B cell (primary cell): ENCODE measurements at places on chromosomes 11 and 22. TPM values are rescaled to one million over a fixed set of nuclear protein-coding genes. Genes with fewer than 3 reads are reported as not detected.
A peak's percentile ranks its signal among the peaks of the same experiment; 100 is the strongest.

Gene OR52B4
- not detected in 2 replicates for total RNA-seq

Gene PHOX2A
- not detected in 2 replicates for total RNA-seq

Gene CDCA5
- 0.78 and 1.4 TPM in 2 replicates for total RNA-seq

Gene JAML
- 9.6 and 9.7 TPM in 2 replicates for total RNA-seq

Gene GRIK4
- total RNA-seq = 0.27 TPM in 2 replicates

DNA sequence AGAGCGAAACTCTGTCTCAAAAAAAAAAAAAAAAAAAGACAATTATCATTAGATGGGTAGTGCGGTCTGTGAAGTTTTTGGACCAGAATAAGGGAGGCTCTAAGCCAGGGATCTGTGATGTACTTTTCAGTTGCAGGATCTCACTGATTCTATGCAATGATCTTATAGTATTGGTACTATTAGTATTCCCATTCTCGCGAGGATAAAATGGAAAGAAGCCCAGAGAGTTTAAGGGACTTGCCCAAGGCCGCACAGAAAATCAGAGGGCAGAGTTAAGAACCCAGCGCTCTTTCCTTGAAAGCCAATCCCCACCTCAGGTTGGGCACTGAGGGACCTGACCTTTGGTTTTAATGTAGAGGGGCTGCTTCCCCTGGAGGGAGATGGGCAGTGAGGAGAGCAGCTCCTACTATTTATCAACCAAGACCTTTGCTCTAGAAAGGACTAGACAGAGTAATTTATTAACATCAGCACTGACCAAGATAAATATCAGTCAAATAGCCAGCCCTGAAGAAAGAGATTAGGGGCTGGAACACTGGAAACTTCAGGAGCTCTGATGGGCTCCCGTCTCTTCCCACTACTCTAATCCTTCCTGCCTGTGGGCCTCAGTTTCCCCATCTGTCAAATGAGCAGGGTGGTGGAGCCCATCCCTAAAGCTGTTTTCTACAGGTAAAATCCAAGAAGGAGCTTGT lies 6.0 kb downstream of the NIPSNAP1 start:
- no peak overlapping the region for H3K27ac ChIP-seq
- no peak overlapping the region for H3K4me3 ChIP-seq
- no peaks in the 10 kb centered on the region for H3K36me3 ChIP-seq
- no peaks in the 10 kb centered on the region for H3K4me1 ChIP-seq

GRCh38 chr22:35913925-35914324 lies 114.7 kb downstream of the RBFOX2 start:
- H3K27ac ChIP-seq = no peak overlapping the region
- H3K36me3 ChIP-seq = no peaks in the 10 kb centered on the region
- no peak overlapping the region for H3K4me3 ChIP-seq

GRCh38 chr11:11445441-11446185 lies 92.6 kb upstream of the CSNK2A3 start:
- H3K4me1 ChIP-seq = no peaks in the 10 kb centered on the region
- no peak for DNase-seq
- H3K27ac ChIP-seq = no peak overlapping the region
- no peak overlapping the region for H3K4me3 ChIP-seq

GRCh38 chr11:721247-721740 lies 15.3 kb downstream of the EPS8L2 start:
- no peaks in the 10 kb centered on the region for H3K36me3 ChIP-seq
- H3K27me3 ChIP-seq = peaks cover 7% of the 10 kb centered on the region
- peak overlapping the region; percentile 59 for H3K27ac ChIP-seq
- H3K4me1 ChIP-seq = peaks cover 25% of the 10 kb centered on the region
- peak overlapping the region; percentile 40 for H3K4me3 ChIP-seq

DNA sequence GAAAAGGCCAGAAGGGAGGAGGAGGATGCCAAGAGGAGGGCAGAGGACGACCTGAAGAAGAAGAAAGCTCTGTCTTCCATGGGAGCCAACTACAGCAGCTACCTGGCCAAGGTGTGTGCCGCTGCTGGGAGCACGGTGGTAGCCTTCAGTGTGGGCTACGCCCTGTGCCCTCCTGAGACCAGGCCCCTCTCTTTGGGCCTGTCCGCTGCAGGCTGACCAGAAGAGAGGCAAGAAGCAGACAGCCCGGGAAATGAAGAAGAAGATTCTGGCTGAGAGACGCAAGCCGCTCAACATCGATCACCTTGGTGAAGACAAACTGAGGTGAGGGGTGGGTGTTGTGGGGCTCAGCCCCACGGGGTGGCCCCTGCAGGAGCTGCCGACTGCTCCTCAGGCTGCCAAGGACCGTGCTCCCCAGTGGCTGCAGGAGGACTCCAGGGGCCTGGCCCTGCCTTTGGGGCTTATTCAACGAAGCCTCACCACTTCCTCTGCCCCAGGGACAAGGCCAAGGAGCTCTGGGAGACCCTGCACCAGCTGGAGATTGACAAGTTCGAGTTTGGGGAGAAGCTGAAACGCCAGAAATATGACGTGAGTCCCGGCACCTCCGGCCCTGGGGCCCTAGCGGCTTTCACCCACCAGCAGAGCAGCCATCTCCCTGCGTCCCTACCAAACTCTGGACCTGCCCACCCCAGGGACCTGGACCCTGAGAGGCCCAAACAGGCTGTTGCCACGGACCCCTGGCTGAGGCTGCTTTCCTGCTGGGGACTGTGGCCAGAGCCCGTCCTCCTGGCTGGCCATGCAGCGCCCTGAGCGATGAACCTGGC lies 12.6 kb upstream of the MRPL23 start:
- H3K4me1 ChIP-seq = no peaks in the 10 kb centered on the region
- H3K36me3 ChIP-seq = no peaks in the 10 kb centered on the region
- H3K27ac ChIP-seq = no peak overlapping the region
- DNase-seq = no peak

GRCh38 chr11:78290293-78291176 lies 101.8 kb downstream of the USP35 start:
- H3K36me3 ChIP-seq = no peaks in the 10 kb centered on the region
- no peaks in the 10 kb centered on the region for H3K27me3 ChIP-seq
- no peak overlapping the region for H3K4me3 ChIP-seq
- H3K27ac ChIP-seq = no peak overlapping the region

DNA sequence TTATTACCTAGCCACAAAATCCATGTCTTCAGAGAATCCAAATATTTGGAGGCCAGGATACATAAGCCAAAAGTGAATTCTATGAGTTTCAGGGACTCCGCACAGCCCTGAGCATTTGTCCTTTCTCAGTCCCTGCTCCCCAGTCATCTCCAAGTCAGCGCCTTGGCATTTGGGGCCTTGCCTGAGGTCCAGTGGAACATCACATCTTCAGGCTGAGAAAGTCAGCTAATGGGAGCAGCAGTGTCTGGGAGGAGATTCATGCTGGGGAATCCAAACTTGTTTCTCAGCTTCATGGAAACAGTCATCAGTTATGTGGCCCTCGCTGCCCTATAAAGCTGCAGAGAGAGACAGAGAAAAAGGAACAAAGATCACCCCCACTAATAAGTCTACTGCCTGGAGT lies 70.9 kb downstream of the BARX2 start:
- no peak for DNase-seq
- H3K27me3 ChIP-seq = no peaks in the 10 kb centered on the region
- no peak overlapping the region for H3K27ac ChIP-seq

DNA sequence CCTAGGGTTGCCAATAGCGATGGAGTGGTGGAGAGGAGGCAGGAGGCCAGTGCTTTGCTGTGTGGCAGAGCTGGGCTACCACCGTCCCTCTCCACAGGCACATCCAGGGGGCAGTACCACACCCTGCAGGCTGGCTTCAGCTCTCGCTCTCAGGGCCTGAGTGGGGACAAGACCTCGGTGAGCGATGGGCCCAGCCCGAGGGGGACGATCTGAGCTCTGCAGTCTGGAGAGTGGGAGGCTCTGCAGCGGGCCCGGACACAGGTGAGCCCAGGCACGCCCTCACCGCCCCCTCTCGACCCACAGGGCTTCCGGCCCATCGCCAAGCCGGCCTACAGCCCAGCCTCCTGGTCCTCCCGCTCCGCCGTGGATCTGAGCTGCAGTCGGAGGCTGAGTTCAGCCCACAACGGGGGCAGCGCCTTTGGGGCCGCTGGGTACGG lies 2.5 kb downstream of the PKP3 start:
- H3K4me3 ChIP-seq = peak overlapping the region; percentile 51
- peaks cover 12% of the 10 kb centered on the region for H3K4me1 ChIP-seq
- no peaks in the 10 kb centered on the region for H3K27me3 ChIP-seq
- no peaks in the 10 kb centered on the region for H3K36me3 ChIP-seq

- H3K36me3 ChIP-seq = no peaks in the 10 kb centered on the region
- H3K27ac ChIP-seq = no peak overlapping the region
- no peak for DNase-seq
- H3K27me3 ChIP-seq = no peaks in the 10 kb centered on the region
- no peaks in the 10 kb centered on the region for H3K4me1 ChIP-seq
Measured at GRCh38 chr11:12164061-12165014, 53.9 kb downstream of the MICAL2 start.

GRCh38 chr22:48175721-48176120 lies 1413.3 kb downstream of the TBC1D22A start:
- DNase-seq = no peak
- H3K4me1 ChIP-seq = no peaks in the 10 kb centered on the region
- H3K27me3 ChIP-seq = no peaks in the 10 kb centered on the region

GRCh38 chr11:103024086-103024485 lies 67.9 kb downstream of the DCUN1D5 start:
- H3K4me3 ChIP-seq = no peak overlapping the region
- no peaks in the 10 kb centered on the region for H3K36me3 ChIP-seq
- H3K4me1 ChIP-seq = no peaks in the 10 kb centered on the region
- no peak for DNase-seq

DNA sequence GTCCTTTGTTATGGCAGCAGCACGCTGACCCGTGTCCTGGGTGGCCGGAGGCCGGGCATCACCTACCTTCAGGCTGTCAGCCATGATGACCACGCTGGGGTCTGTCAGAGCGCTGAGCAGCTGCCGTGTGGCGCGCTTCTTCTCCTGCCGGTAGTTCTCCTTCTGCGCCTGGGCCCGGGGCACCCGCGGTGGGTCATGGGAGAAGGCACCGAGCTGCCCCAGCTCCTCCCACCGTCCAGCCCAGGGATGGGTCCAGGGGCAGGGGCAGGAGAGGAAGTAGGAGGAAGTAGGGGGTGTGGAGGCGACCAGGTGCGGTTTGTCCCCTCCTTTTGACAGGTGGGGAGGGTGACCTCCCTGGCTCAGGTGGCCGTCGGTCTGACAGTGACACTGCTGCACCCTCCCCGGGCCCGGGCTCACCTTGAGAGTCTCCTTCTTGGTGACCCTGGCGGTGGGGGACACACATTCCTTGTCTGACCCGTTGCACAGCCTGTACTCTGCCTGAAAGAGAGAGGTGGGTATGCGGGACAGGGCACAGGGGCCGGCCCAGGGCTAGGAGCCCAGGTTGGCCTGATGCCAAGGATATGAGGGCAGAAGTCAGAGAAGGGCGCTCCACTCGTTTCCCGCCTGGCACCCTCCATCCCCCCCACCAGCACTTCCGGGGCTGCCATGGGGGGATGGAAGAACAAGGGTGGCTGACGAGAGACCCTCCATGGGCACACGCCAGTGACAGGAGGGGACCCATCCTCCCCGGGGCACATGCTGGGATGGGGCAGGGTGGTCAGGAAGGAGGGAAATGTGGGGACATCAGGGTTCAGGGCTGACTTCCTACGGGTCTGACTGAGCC lies 43.0 kb downstream of the OSBPL5 start:
- no peak overlapping the region for H3K4me3 ChIP-seq
- no peak overlapping the region for H3K27ac ChIP-seq
- H3K27me3 ChIP-seq = no peaks in the 10 kb centered on the region

DNA sequence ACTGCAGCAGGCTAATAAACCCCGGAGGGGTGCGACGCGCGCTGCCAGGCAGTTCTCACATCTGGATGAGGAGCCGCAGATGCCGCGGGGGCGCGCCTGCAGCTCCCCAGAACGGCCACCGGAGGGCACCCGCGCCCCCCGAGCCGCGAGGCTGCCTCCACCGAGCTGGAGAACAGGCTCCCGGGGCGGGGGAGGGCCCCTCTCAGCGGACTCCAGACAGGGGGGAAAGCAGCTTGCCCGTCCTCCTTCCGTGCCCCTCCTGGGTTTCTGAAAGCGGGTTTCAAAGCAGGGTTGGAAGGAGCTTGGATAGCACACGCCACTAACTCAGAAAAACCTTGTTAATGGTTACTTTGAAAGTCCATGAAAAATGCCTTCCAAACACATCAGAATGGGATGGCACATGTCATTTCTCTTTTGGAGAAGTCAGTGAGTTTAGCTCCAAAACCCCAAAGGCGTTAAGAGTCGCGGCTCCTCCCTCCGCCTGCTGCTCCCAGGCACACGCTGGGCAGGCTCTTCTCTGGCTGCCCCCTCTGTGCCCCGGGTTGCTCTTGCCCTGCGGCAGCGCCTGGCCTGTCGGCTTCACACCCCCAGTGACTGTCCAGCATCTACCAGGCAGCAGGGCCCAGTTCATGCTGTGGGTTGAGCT lies 317.8 kb downstream of the NTM start:
- no peaks in the 10 kb centered on the region for H3K36me3 ChIP-seq
- H3K4me1 ChIP-seq = no peaks in the 10 kb centered on the region
- no peak overlapping the region for H3K27ac ChIP-seq
- no peak overlapping the region for H3K4me3 ChIP-seq

DNA sequence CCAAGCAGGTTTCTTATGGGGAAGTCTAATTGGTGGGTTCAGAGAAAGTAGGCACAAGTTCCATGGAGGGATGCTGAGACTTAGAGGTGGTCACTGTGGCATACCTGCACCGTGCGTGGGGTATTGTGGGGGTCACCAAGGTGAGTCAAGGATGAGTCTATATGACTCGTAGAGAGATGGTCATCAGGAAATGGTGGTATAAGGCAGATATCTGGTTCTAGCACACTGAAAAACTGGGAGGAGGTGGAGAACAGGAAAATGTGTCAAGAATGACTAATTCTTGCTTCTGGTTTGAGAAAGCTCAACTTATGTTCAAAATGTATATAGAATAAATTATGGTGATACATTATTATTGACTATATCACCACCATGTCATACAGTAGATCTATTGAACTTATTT lies 258.1 kb downstream of the RAB38 start:
- no peaks in the 10 kb centered on the region for H3K27me3 ChIP-seq
- no peak for DNase-seq
- H3K4me3 ChIP-seq = no peak overlapping the region
- H3K36me3 ChIP-seq = no peaks in the 10 kb centered on the region

DNA sequence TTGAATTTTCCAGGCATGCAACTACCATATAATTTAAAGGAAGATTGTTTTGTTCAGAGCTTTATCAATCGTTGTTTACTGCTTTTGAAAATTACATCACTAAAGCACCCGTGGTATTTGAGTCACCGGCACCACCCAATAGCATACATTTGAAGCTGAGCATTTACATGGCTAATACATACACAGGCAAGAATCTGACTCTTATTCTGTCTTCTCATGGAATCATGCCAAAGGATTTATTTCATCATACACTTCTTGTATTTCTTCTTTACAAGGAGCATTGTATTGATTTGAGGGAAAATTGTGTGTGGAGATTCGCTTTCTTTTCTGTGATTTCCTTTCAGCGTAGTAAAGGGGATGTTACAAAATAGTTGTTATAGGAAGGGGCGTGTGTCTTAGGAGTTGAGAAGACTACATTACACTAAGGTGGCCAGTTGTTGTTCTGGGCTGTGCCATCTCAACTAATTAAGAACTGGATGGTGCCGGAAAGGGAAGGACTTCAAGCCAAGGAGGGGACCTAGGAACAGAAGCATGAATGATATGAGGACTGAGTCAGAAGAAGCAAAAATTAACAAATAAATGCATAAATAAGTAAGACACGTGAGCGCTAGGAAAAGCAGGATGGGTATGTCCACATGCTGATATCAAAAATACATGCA lies 12.9 kb upstream of the CD3E start:
- H3K27me3 ChIP-seq = no peaks in the 10 kb centered on the region
- H3K36me3 ChIP-seq = no peaks in the 10 kb centered on the region
- no peak overlapping the region for H3K4me3 ChIP-seq
- no peaks in the 10 kb centered on the region for H3K4me1 ChIP-seq

GRCh38 chr22:25748140-25748539 lies 6.2 kb downstream of the MYO18B start:
- no peak overlapping the region for H3K27ac ChIP-seq
- H3K27me3 ChIP-seq = no peaks in the 10 kb centered on the region
- no peak overlapping the region for H3K4me3 ChIP-seq
- no peaks in the 10 kb centered on the region for H3K4me1 ChIP-seq
